Stimulated activated CD8-positive, alpha-beta memory T cell treated with anti-CD3 and anti-CD28 coated beads, Interleukin-4, amount 100 ng/mL, for 4 hours (primary cell): ENCODE measurements at places on chromosomes 4 and X.
A peak's percentile ranks its signal among the peaks of the same experiment; 100 is the strongest.

GRCh38 chrX:54029529-54030143, 14.6 kb downstream of the PHF8 start:
- DNase-seq, result no peak

GRCh38 chrX:10032147-10032546, 65.0 kb downstream of the CLDN34 start:
- DNase-seq, result no peak

- no peak for DNase-seq
Observed at GRCh38 chrX:3699821-3700381, 13.5 kb downstream of the PRKX start.

- no peak for DNase-seq
Observed at GRCh38 chrX:119477812-119478232, 9.6 kb downstream of the SLC25A5 start.

- DNase-seq, result no peak
Observed at GRCh38 chr4:11427121-11427996, 1.3 kb downstream of the HS3ST1 start.

DNA sequence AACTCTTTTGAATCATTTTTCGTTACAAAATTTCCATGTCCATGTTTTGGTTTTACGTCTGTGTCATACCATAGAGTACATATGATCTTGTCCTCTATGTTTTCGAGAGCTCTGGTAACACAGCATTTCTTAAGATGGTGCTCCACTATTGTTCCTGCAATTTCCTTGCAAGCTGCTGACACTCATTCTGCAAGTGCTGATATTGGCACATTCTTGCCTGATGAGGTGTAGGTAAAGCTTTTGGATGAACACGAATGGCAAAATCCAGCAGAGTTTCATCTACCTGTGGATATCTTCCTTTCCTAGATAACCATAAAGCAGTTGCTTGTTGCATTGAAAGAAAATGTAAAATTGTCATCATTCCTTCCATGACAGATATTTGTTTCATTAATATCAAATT, 41.3 kb downstream of the MAGEB17 start:
- no peak for DNase-seq

GRCh38 chr4:143410015-143410414, 73.3 kb downstream of the GAB1 start:
- no peak for DNase-seq

DNA sequence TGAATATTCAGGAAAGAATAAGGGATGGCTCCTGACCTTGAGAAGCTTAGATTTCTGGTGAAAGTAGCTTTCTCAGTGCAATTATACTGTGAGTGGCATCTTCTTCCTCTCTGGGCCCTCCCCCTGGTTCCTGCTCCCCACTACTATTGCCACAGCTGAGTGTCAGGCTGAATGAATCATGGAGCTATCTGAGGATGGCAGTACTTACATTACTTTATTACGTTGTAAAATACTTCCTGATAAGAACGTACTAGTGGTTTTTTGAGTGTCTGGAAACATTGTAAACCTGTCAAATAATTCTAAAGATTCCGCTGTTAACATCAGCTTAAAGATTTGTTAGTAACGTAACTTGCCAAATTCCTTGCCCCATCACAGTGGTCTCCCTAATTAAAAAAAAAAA, 36.2 kb downstream of the ARHGAP10 start:
- DNase-seq, result no peak

- no peak for DNase-seq
Observed at GRCh38 chrX:21658152-21658737, at the start of gene KLHL34. Gene KLHL34, minus strand, starts transcription at chrX:21658330. Its CDS starts 542 bp downstream, at chrX:21657788.

- DNase-seq, result no peak
Observed at GRCh38 chrX:39630344-39630743, 467.4 kb downstream of the BCOR start.

GRCh38 chrX:49199906-49200771, at the start of gene SYP:
Gene SYP, minus strand, starts transcription at chrX:49200193. Its CDS starts 7 bp downstream, at chrX:49200186.
- peak; percentile 78 for DNase-seq

DNA sequence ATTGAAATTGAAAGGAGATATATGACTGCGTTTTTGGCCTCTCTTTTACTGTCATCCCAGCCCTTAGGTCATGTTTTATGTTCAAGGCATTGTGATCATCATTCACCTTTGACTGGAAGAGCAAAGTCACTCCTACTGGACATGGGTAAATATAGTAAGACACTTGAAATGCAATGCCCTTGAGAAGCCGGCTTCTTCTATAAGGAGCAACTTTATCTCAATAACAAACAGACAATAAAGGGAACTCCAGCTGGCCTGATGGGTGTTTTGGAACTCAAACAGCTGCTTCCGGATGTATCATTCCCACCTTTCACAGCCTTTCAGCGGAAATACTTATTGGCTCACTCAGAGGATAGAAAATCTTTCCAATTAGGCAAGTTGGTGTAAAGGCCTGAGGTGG, 65.1 kb upstream of the C4orf54 start:
- DNase-seq, result no peak

DNA sequence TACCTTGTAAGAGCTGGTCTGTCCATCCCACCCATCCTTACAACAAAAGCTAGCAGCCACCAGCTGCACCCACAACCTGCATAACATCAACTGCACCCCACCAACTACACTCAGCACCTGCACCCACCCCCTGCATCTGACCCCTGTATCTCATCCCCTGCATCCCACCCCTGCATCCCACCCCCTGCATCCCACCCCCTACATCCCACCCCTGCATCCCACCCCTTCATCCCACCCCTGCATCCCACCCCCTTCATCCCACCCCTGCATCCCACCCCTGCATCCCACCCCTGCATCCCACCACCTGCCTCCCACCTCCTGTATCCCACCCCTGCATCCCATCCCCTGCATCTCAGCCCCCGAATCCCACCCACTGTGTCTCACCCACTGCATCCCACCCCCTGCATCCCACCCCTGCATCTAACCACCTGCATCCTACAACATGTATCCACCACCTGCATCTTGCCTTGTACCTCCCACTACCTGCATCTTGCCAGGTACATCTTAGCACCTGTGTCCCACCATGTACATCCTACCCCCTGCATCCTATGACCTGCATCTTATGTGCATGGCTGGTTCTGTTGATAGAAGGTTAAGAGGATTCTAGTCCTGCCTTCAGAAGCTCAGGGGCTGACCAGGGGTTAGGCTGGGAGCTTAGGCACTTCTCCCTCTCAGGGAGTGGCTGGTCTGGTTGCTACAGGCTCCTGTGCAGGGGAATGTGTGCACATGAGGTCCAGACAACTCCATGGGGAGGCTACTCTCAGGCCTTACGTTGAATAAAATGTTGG, 9.4 kb downstream of the TMEM271 start:
- DNase-seq, result no peak

DNA sequence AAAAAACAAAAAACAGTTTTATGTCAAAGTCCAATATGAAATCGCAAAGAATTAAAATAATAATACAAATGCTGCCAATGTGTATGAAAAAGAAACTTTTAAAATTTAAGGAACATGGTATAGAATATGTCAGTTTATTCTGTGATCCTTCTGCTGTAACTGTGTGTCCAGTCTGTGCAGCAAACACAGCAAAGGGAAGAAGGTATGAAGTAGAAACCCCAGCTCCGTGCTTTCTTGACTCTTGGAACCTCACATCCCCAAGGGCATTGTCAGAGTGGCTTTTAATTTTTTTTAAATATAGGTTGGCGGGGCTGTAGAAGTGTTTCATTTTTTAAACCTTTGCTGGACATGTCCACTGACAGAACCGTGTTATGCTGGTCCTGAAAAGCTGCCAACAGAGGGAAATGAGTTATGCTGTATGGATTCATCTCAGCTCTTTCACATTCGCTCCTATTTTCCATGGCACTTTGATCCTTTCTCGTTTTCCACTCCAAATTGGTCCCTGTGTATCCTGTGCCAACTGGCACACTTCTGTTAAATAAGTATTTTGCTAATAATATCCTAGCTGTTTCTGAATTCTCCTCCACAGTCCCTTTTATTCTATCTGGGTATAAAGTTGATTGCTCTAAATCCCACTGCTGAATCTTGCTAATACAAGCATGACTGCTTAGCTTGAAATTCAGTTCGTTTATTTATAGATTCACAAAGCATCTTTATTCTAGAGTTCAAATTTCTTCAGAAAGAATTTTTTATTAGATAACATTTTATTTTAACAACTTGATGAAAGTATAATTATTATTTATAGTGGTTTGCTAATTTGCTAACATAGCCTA, 127.0 kb upstream of the DDIT4L start:
- DNase-seq, result no peak

- DNase-seq, result no peak
Observed at GRCh38 chrX:85503258-85504158, 124.0 kb upstream of the POF1B start.

GRCh38 chr4:102637391-102637790, 123.4 kb downstream of the MANBA start:
- DNase-seq, result no peak

- DNase-seq, result no peak
Observed at GRCh38 chr4:86606809-86607208, 12.7 kb downstream of the PTPN13 start.

DNA sequence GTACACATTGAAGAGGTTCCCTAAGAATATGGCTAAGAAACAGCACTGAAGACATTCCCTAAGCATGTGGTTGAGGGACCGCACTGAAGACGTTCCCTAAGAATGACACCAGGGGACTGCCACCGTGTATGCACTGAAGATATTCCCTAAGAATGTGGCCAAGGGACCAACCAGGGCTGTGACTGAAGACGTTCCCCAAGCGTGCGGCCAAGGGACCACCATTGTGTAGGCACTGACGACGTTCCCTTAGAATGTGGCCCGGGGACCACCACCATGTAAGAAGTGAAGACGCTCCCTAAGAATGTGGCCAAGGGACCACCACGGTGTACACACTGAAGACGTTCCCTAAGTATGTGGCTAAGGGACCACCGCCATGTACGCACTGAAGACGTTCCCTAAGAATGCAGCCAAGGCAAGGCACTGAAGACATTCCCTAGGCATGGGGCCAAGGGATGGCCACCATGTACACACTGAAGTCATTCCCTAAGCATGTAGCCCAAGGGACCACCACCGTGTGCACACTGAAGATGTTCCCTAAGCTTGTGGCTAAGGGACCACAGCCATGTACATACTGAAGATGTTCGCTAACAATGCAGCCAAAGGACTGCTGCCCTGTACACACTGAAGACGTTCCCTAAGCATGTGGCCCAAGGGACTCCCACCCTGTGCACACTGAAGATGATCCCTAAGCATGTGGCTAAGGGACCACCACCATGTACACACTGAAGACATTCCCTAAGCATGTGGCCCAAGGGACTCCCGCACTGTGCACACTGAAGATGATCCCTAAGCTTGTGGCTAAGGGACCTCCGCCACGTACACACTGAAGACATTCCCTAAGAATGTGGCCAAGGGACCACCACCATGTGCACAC, 22.0 kb downstream of the DHRSX start:
- DNase-seq, result no peak

- no peak for DNase-seq
Observed at GRCh38 chr4:132614682-132615081, 534.4 kb upstream of the PCDH10 start.

GRCh38 chr4:82761229-82761628, 37.4 kb downstream of the SCD5 start:
- DNase-seq, result no peak

- no peak for DNase-seq
Observed at GRCh38 chr4:46909078-46909477, at the start of gene COX7B2. Gene COX7B2, minus strand, starts transcription at chr4:46909245. Its CDS starts 174,053 bp downstream, at chr4:46735192.

- DNase-seq, result no peak
Observed at GRCh38 chr4:176906709-176907108, 114.0 kb upstream of the VEGFC start.

DNA sequence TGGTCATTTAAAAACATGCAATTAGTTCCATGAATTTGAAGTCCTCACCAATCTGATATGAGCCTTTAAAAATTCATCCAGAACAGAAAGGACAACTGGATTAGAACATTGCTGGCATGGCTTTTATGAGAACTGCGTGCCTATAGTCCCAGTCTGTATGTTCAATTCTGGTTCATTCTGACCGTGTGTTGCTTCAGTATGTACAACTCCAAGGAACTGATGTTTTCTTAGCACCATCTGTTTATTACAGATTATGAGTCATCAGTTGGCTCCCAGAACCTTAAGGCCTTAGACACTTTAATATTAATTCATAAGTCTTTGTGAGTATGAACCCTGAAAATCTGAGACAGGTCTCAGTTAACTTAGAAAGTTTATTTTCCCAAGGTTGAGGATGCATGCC, 115.0 kb downstream of the CEP44 start:
- DNase-seq, result no peak

GRCh38 chrX:102548231-102548630, 31.7 kb upstream of the TMSB15A start:
- no peak for DNase-seq

DNA sequence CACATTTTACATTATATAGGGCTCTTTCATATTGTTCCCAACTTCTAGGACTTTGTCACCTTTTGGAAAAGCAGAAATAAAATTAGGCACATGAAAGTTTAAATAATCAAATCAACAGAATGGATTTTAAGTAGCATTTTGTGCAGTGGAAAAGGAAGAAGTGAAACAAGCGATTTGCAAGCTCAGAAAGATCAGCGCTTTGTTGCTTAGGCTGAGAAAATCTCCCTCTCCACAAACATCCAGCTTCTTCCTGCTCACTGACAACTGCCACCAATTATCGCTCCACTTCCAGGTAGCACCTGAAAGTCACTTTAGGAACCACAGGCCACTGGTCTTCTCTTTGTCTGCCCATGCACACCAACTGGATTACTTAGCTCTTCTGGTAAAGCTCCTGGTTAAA, 2.0 kb upstream of the PDK3 start:
- DNase-seq, result no peak

DNA sequence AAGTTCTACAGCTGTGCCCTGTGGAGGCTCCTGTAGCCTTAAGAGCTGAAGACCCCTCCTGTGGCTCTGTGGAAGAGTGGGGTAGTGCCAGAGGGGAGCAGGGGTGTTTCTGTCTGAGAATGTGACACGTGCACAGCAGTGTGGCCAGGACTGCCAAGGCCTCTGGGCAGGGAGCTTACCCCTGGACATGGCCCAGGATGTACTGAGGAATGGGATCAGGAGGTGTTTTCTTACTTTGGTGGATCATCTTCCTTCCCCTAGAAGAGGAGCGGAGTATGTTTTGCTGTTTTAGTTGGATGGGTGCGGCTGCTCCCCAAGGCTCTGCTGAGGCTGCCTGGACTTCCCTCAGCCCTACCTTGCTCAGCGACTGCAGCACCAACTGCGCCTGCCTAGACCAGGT, 342.6 kb downstream of the ARHGAP10 start:
- no peak for DNase-seq

DNA sequence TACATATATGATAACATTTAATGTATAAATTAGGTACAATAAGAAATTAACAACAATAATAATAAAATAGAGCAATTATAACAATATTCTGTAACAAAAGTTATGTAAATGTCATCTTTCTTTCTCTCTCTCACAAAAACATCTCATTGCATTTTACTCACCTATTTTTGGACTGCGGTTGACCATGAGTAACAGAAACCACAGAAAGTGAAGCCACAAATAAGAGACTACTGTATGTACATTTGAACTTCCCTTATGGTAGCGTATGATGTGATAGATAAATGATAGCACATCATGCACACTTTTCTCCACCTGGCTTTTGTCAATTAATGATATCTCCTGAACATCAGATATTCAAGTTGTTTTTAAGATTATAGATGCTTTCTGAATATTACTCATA, 80.5 kb downstream of the HNRNPD start:
- DNase-seq, result peak; percentile 15

- no peak for DNase-seq
Observed at GRCh38 chr4:63029380-63029779, 1379.9 kb downstream of the TECRL start.

- no peak for DNase-seq
Observed at GRCh38 chr4:79088946-79089691, 149.9 kb upstream of the PAQR3 start.
